ENCODE measurements at places on chromosomes 16 and 17. TPM values are rescaled to one million over a fixed set of nuclear protein-coding genes. Genes with fewer than 3 reads are reported as not detected.

DNA sequence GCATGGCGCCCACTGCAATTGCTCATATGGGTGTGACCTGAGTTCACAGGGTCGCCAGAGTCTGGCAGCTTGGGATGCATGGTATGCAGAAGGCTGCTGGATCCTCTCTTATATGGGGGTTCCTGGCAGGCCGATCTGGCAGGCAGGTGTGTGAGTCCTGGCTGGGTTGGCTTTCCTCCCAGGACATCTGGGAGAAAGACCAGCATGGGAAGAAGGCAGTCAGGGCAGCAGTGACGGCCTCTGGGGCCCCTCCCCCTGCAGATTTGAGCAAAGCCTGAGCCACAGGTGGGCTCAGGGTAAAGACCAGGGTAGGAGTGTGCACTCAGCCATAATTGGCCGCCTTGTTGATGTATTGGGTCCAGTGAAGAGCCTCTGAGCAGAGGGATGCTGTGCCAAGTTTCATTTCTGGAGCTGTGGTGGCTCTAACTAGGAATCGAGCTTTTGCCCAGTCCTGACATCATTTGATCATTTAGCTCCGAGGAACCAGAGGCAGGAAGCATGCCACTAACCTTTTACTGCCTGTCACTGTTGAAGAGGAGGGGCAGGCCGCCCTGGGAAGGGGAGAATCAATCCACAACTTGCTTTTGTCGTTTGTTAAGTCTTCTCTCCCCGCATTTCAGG, 174.3 kb downstream of the CCDC182 start:
- H3K4me1 ChIP-seq: no peaks in the 10 kb centered on the region
- no peaks in the 10 kb centered on the region for H3K36me3 ChIP-seq
- H3K27me3 ChIP-seq: no peaks in the 10 kb centered on the region
- no peak for DNase-seq

GRCh38 chr16:66322174-66322573, 44.3 kb upstream of the CDH5 start:
- H3K4me3 ChIP-seq: no peak overlapping the region
- H3K27ac ChIP-seq: no peak overlapping the region
- peaks cover 5% of the 10 kb centered on the region for H3K4me1 ChIP-seq

- H3K27ac ChIP-seq: no peak overlapping the region
- no peaks in the 10 kb centered on the region for H3K4me1 ChIP-seq
- no peaks in the 10 kb centered on the region for H3K36me3 ChIP-seq
- DNase-seq: no peak
- no peak overlapping the region for H3K4me3 ChIP-seq
These were observed 22.7 kb downstream of the HS3ST3B1 start for GRCh38 chr17:14323522-14323981.

- no peaks in the 10 kb centered on the region for H3K36me3 ChIP-seq
- no peak overlapping the region for H3K27ac ChIP-seq
- no peaks in the 10 kb centered on the region for H3K4me1 ChIP-seq
- DNase-seq: no peak
These were observed 670.9 kb downstream of the TOX3 start for GRCh38 chr16:51875834-51876600.

The OR2C1 gene
- total RNA-seq: not detected

The MPP2 gene
- total RNA-seq: not detected

The KRTAP9-8 gene
- total RNA-seq: not detected

The TBX2 gene
- 4.4 TPM for total RNA-seq

Measured in right lobe of liver (tissue), 6 donors.